8988T (cell line): ENCODE measurements at places on chromosomes 11 and 22.

DNA sequence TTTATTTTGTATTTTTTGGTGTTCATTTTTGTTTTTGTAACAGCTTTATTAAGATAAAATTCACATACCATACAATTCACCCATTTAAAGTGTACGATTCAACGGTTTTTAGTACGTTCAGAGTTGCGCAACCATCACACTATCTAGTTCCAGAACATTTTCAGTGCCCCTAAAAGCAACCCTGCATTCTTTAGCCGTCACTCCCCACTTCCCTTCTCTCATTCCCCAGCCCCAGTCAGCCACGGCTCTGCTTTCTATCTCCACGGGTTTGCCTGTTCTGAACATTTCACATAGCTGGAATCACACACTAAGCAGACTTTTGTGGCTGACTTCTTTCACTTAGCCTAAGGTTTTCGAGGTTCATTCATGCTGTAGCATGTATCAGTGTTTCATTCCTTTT, 9.6 kb upstream of the KCNQ1OT1 start:
- no peak for DNase-seq

DNA sequence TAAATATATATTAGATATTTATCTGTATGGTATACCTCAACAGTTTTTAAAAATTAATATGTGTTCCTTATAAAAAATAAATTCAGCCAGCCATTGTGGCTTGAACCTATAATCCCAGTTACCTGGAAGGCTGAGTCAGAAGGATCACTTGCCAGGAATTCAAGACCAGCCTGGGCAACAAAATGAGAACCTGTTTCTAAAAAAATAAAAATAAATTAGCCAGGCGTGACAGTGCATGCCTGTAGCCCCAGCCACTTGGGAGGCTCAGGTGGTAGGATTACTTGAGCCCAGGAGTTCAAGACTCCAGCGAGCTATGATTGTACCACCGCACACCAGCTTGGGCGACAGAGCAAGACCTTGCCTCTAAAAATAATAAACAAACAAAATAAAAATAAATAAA, 54.9 kb downstream of the PHF21A start:
- DNase-seq, result no peak

- peak; percentile 45 for DNase-seq
Observed at GRCh38 chr11:47270331-47271271, 668 bp downstream of the MADD start.

GRCh38 chr11:93249459-93250220, 51.8 kb upstream of the SLC36A4 start:
- DNase-seq, result no peak

- peak; percentile 61 for DNase-seq
Observed at GRCh38 chr11:119056421-119056999, 495 bp downstream of the HYOU1 start.

- no peak for DNase-seq
Observed at GRCh38 chr11:78432058-78432515, 14.5 kb upstream of the GAB2 start.

GRCh38 chr22:41181349-41182241, 23.5 kb upstream of the L3MBTL2 start:
- DNase-seq, result no peak

DNA sequence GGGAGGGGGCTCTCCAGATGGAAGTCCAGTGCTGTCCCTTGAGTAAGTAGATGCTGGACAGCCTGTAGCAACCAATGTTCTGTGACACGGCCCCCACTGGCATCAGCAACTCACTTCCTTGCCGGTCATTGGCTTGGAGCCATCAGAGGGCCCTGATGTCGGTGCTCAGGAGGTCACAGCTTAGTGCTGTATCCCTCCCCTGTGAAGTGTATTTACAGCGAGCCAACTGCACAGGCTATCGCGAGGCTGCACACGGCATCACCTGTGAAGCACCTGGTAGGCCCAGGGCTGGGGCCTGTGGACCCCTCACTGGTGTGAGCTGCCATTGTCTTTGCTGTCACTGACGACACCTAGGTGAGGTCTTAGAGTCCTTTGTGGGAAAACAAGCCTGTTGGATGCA, 13.4 kb upstream of the ACR start:
- no peak for DNase-seq

DNA sequence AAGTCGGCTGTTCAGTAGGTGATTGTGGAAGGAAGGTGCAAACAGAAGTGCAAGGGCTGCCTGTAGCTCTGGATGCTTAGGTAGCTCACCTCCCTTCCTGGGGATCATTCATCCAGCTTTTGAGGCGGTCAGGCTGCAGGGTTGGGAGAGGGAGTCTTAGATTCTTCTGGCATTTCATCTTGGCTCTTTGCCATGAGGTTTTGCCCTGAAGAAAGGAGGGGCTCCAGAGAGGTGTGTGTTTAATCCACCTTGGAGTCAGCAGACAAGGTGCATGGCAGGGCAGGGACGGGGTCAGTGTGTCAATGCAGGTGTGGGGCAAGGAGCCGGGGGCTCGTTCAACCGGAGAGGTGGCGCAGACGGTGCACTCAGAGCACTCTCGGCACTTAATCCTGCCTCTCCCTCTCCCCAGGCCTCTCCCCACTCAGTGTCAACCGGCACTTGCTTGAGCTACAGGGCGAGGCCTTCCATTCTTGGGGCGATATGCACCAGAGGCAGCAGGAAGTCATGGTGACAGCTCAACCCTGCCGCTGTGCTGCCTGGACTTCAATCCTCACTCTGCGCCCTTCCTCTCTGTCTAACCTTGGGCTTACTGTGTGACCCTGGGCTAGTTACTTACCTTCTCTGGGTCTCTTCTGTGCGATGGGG, 7.2 kb downstream of the ADAMTS15 start:
- no peak for DNase-seq
